ENCODE measurements at places on chromosomes 6 and 20. TPM values are rescaled to one million over a fixed set of nuclear protein-coding genes. Genes with fewer than 3 reads are reported as not detected.
A peak's percentile ranks its signal among the peaks of the same experiment; 100 is the strongest.

Gene TRIM15
- not detected for total RNA-seq

- no peak for DNase-seq
Measured at GRCh38 chr6:13058051-13058450, 270.3 kb downstream of the TBC1D7 start.

- DNase-seq, result no peak
Measured at GRCh38 chr20:32749914-32750637, 6.8 kb upstream of the COMMD7 start.

- DNase-seq, result peak; percentile 43
Measured at GRCh38 chr6:137729866-137730629, 137.0 kb upstream of the TNFAIP3 start.

- no peak for DNase-seq
Measured at GRCh38 chr6:110688661-110689268, 126.5 kb downstream of the CDK19 start.

GRCh38 chr6:168157272-168158212, 78.5 kb upstream of the FRMD1 start:
- DNase-seq, result peak; percentile 82

DNA sequence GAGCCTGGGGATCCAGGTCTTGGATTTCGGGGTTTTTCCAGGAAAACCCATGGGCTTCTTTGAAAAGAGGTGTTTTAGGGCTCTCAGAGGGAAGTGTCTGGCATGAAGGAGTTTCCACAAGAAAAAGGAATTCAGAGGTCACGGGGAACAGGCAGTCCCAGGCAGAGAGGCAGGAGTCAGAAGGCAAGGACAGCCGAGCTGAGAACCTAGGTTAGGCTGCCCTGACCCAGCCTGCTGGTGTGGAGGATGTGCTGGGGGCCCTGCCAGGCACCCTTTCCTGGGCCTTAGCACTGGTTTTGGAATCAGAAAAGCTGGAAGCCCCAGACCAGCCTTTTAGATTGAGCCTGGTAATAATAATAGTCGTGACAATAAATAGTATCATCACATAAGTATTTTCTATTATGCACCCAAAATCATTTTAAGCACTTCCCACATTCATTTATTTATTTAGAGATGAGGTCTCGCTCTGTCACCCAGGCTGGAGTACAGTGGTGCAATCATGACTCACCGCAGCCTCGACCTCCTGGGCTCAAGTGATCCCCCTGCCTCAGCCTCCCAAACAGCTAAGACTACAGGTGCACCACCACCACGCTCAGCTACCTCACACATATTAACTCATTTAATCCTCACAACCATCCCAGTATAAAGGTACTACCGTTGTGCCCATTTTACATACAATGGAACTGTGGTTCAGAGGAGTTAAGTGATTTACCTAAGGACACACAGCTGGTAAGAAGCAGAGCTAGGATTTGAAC, 19.9 kb downstream of the TGM2 start:
- peak; percentile 88 for DNase-seq

- DNase-seq, result no peak
Measured at GRCh38 chr6:150775415-150776203, 89.9 kb upstream of the MTHFD1L start.
